ENCODE measurements at places on chromosomes 11 and 22.

- DNase-seq: no peak
Observed at GRCh38 chr11:35237860-35238715, 99.1 kb downstream of the CD44 start.

GRCh38 chr22:50604256-50605001 is 3.8 kb downstream of the MAPK8IP2 start:
- no peak for DNase-seq

DNA sequence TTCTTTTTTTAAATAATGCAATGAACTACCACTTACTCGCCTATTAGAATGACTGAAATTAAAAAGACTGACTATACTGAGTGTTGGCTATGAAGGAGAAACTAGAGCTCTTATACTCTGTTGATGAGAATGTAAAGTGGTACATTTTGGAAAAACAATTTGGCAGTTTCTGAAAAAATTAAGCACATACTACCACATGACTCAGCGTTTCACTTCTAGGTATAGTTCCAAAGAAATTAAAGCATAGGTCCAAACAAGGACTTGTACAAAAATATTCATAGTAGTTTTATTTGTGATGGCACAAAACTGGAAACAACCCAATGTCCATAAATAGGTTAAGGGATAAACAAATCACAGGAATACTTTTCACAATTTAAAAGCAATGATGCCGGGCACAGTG is 22.4 kb upstream of the SLC29A2 start:
- no peak for DNase-seq

GRCh38 chr11:1052133-1053011 is 15.9 kb upstream of the MUC6 start:
- DNase-seq: no peak

- DNase-seq: no peak
Observed at GRCh38 chr11:63882555-63883242, 34.3 kb downstream of the RCOR2 start.

- DNase-seq: no peak
Observed at GRCh38 chr22:19341500-19341899, 50.0 kb upstream of the CLTCL1 start.

- DNase-seq: no peak
Observed at GRCh38 chr11:99548264-99548663, 527.5 kb downstream of the CNTN5 start.

- DNase-seq: no peak
Observed at GRCh38 chr22:47157486-47158270, 395.2 kb downstream of the TBC1D22A start.

DNA sequence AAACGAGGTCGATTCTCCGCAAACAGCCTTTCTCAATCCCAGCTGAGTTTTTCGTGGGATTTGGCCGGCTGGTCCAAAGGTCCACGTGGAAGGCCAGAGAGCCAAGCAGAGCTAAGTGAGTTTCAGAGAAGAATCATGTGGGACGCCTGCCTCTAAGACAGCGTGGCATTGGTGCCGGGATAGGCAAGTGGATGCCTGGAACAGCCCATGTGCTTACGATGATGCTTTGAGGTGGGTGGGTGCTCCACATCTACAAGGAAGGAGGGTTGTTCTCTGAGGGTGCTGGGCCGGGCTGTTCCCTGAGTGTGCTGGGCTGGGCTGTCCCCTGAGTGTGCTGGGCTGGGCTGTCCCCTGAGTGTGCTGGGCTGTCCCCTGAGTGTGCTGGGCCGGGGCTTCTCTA is 41.4 kb downstream of the MUC2 start:
- no peak for DNase-seq

Measured in non-pigmented ciliary epithelial cell (primary cell).